GM12878 (cell line): ENCODE measurements at places on chromosomes 2 and 18. TPM values are rescaled to one million over a fixed set of nuclear protein-coding genes. Genes with fewer than 3 reads are reported as not detected.

- DNase-seq, result no peak
Observed at GRCh38 chr2:224359569-224359968, 42.3 kb downstream of the FAM124B start.

GRCh38 chr2:237509151-237509550, 22.1 kb downstream of the MLPH start:
- no peak for DNase-seq

GRCh38 chr2:174925046-174925784, 80.0 kb downstream of the CHN1 start:
- no peak for DNase-seq

Gene LYG1
- polyA plus RNA-seq, result 0.33 and 0.42 TPM in 2 replicates

- no peak for DNase-seq
Observed at GRCh38 chr2:228048838-228049490, 132.5 kb downstream of the SPHKAP start.
